ENCODE measurements at places on chromosomes 3 and 15.

- no peak for DNase-seq
Observed at GRCh38 chr15:78502641-78503040, 4.7 kb upstream of the HYKK start.

- DNase-seq, result no peak
Observed at GRCh38 chr15:76341366-76342057, 4.9 kb downstream of the ISL2 start.

- DNase-seq, result no peak
Observed at GRCh38 chr15:80694611-80695098, 455 bp upstream of the ABHD17C start.

- DNase-seq, result no peak
Observed at GRCh38 chr3:52004163-52004787, 8.6 kb upstream of the RPL29 start.

DNA sequence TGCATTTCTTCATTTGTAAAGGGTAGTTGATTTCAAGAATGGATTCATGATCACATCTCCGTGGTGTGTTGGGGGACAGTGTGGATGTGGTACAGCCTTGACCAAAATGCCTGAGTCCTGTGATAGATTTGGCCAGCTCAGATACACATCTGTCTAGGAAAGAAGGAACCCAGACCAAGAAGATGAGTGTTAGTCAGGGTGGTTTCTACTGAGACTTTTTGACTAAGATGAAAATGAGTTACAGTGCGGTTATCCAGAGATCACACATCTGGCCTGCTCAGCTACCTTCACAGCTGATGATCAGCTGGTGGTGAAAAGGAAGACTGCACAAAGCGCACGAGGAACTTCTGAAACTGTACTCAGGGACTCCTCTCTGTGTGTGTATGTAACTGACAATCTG, 68.0 kb downstream of the FNDC3B start:
- DNase-seq, result no peak

GRCh38 chr3:194993896-194994295, 277.1 kb downstream of the XXYLT1 start:
- no peak for DNase-seq

GRCh38 chr3:121985846-121986245, 36.2 kb downstream of the ILDR1 start:
- DNase-seq, result no peak

GRCh38 chr15:39100106-39100660, 480.7 kb upstream of the THBS1 start:
- DNase-seq, result no peak

DNA sequence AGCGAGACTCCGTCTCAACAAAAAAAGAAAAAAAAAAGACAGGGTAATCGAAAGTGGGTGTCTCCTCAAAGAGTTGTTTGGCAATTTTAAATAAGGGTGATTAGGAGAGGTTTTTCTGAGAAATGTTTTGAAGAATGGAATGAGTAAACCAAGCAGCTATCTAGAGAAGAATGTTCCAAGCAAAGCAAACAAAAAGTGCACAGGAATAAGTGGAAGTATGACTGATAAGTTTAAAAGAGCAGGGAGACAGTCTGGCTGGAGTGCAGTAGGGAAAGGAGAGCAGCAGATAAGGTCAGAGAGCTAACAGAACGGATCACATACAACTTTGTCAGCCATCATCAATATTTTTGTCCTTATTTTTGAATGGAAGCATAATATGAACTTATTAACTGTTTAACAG, 853.5 kb downstream of the TUSC7 start:
- no peak for DNase-seq

DNA sequence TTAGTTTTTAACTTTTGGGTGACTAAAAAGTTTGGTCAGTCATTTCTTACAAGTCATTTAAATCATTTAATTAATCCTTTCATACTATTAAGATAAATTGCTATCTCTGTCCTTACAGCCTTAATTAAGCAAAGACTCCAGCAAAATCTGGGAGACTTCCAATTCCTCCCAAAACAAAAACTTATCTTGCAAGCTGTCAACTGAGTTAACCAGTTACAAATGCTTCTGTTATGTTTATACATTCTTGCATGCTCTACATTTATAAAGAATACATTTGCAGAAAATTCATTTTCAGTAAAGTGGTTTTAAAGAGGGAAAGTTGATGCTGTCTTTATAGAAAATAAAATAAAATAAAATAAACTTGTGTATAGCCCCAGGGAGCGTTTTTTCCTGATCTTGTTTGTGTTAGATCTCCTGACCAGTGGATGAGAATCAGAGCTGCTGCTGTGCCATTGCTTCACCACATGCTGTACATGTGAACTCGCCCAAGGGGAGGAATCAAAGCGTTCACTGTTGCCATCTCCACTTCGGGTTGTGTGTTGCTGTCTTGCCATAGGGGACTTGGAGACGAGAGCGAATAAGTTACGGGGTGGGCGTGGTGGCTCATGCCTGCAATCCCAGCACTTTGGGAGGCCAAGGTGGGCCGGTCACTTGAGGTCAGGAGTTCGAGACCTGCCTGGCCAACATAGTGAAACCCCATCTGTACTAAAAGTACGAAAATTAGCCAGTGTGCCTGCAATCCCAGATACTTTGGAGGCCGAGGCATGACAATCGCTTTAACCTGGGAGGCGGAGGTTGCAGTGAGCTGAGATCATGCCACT, 5.5 kb downstream of the CCR4 start:
- DNase-seq, result no peak

DNA sequence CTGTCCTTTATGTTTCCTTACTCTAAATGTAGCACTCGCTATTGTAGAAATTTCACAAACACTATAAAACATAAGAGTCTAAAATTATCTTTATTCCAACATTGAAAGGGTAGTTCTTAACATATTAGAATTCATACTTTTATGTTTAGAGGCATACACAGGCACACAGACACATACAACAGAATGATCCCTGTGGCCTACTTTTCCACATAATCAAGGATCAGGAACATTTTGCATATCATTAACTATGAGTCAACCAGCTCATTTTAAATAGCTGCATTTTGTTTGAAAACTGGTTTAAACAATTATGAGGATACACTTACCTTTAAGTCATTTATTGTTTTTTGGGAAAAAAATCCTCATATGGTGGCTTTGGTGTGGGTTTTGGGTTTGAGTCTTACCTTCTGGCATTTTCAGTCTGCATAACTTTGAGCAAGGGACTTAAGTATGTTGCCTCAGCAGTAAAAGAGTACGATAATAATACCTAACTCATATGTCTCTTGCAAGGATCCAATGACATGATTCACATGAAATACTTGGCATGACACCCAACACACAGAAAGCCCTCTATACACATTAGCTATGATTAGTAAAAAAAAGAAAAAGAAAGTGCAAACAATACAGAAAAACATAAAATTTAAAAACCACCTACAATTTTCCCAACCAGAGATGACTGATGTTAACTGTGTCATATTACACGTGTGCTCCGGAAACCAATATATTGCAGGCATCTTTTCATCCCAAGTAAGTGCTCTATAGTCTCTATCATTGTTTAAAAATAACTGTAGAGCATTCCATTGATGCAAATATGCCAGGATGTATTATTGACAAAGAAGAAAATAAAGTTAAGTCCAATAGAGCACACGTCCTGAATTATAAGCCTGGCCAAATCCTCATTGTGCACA, 213.1 kb upstream of the ADAMTS9 start:
- no peak for DNase-seq

Measured in stimulated activated CD8-positive, alpha-beta memory T cell treated with anti-CD3 and anti-CD28 coated beads, Interleukin-7, amount 100 ng/mL, for 1 hour (primary cell).